CD8-positive, alpha-beta memory T cell (primary cell): ENCODE measurements at places on chromosomes 4 and X. TPM values are rescaled to one million over a fixed set of nuclear protein-coding genes. Genes with fewer than 3 reads are reported as not detected.

DNA sequence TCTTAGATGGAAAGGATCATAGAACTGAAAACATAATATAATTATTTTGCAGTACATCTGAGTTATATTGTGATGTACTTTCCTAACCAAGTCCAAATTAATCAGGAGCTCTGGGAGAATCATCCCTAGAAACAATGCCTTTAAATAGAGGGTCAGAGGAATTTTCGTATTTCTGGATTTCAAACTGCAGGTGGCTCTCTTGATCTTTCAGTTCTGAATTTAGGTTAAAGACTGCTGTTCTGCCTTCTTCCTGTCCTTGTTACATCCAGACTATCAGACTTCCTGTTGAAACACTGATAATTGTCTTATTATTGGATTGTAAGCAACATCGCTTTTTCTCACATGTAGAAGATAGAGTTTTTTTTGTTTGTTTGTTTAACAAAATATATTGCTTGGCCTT, 142.7 kb downstream of the RPA4 start:
- no peak for DNase-seq

USP11 gene
- total RNA-seq: 34.0 TPM

SMAD1 gene
- total RNA-seq: 1.6 TPM

DNA sequence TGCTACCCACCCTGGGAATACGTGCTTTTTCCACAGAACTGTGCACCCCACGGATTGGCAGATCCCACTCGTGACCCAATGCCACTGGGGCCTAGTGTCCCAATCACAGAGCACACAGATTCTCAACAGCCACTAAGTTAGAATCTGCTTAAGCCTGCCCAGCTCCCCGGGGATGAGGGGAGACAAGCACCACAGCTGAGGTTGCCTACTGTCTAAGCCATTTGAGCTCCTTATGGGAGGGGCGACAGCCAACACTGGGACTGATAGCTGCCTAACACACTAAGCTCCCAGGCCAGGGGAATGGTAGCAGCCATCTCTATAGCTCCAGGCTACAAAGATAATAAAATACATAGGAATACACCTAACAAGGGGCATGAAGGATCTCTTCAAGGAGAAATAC, 93.5 kb upstream of the GUCY1A1 start:
- no peak for DNase-seq

PHF8 gene
- total RNA-seq: 42.7 TPM

DNA sequence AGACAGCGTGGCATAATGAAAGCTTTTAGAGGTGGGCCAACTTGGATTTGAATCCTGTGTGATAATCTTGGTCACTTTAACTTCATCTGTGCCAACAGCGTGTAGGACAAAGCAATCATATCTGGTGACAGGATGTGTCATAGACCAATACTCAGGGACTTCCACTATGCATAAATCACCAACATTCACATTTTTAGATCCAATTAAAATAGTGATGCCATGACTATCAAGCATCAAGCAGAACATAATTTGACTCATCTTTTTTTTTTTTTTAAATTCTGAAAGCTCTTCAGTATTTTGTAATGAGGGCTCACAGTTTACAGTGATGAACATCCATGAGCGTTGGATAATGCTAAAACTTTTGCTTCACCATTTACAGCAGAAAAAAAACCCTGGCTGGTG, 27.3 kb upstream of the RAPGEF2 start:
- DNase-seq: no peak

GLRA2 gene
- not detected for total RNA-seq

PPP1R2C gene
- not detected for total RNA-seq

MXRA5 gene
- not detected for total RNA-seq

- no peak for DNase-seq
Measured at GRCh38 chrX:136679531-136679930, 31.6 kb downstream of the CD40LG start.

DNA sequence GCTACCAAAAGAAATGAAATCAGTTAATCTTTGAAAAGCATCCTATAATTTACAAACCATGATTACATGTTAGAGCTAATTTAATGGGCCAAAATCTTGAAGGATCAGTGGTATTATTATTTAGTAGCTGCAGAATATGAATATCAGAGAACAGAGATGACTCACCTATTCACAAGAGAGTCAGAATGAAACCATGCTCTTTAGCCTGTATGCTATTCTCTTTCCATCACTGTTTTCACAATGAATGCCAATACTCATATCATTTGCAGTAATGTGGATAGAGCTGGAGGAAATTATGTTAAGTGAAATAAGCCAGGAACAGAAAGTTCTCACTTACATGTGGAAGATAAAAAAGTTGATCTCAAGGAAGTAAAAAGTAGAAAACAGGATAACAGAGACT, 414.1 kb downstream of the CENPC start:
- DNase-seq: no peak

DNA sequence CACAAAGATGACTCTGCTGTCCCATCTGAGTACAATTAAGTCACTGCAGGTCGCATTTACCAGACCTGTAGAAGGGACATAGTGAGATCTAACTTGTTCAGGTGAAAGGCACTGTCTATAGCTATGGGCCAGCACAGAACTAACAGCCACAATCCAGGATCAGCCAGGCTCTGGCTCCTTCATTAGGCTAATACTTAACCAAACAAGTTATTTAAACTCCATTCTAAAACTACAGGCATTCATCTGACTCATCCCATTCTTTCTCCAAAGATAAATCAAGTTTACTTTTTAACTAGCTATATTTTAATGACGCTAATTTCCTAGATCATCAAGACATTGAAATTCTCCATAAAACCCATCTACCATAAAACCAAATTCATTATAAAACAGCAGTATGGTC, 62.5 kb downstream of the STX18 start:
- no peak for DNase-seq

- DNase-seq: no peak
Measured at GRCh38 chrX:68571610-68572311, 72.9 kb downstream of the YIPF6 start.

SPANXN3 gene
- not detected for total RNA-seq

GRCh38 chr4:159002950-159003349, 99.9 kb upstream of the RAPGEF2 start:
- DNase-seq: no peak

FAAH2 gene
- 2.4 TPM for total RNA-seq

DNA sequence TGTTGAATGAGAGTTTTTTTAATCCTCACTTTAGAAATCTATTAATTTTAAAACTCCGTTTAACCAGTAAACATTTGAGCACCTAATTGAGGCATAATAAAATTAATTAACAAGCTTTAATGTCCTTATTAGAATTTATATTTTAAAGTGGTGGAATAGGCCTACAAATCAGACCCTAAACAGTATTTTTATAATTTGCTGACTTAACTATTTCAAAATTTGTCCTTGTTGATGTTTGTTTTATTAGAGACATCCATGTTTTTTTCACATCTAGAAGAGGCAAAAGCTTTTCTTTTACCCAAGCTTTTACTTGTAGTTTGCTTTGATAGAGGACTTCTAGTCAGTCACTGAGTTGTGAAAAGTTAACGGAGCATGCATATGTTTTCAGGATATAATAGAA, 3.8 kb downstream of the SAP30 start:
- DNase-seq: no peak

DNA sequence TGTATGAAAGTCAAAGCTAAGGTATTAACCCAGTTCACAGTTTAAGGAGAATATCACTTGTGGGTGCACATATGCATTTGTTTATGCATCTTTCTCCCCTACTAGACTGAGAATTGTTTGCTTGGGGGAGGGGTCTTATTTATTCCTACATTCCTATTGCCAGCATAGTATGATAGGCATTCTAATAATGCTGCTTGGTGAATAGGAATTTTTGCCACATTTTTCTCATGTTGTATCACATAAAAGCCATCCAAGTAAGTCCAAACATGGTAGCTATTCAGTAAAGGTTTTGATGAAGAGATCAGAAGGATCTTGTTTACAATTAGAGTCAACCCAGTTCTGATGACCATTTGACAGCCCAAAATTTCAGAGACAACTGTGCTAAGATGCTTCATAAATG, 48.6 kb downstream of the ASB9 start:
- no peak for DNase-seq
